ENCODE measurements at places on chromosomes 7 and 10.

GRCh38 chr7:140639366-140640053 is 1.1 kb downstream of the DENND2A start:
- DNase-seq: no peak

DNA sequence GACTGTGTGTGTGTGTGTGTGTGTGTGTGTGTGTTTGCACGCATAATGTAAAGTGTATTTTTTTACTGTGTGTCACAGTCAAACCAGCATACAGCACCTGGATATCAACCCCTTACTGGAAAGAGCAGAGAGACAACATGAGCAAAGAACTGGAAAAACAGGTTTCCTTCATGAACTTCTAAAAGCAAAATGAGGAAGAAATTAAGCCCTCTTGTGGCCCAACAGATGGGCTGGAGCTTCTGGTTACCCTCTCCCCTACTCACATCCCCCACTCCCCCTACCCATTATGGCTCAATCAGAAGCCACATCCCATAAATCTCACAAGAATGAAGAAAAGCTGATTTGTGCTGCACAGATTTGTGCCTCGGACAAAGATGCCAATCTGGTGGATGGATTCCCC is 36.2 kb downstream of the PDE1C start:
- DNase-seq: no peak

DNA sequence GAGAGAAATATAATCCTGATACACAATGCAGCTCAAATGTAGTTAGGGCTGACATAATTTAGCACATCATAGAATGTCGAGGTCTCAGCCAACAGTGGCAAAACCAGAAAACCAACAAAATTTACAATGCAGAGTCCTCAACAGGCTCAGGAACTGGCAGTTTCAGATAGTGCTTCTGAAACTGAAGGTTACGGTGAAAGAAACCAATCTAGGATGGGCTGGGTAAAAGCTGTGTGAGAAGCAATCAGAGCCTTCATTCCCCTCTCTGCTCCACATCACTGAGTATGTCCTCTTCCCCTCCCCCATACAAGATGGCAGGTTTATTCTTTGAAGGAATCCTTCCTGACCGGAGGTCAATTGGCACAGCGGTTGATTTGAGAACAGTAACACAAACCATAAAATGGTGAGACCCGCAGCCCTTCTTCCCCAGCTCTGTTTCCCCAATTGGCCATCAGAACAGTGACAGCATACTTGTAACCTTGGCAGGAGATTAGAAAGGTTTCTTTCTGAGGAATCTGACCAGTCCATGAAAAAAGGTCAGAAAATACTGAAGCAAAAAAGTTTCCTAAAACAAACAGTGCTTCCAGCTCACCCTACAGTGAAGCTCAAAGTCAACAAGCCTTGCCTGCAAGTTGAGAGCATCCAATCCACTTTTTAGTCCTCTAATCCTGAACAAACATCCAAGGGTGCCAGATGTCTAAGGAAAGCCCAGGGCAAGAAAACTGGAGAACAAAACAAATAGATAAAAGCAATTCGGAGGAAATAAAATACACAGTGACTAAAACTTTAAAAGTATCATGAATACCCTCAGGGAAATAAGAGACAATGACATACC is 53.9 kb upstream of the IL6 start:
- DNase-seq: no peak

DNA sequence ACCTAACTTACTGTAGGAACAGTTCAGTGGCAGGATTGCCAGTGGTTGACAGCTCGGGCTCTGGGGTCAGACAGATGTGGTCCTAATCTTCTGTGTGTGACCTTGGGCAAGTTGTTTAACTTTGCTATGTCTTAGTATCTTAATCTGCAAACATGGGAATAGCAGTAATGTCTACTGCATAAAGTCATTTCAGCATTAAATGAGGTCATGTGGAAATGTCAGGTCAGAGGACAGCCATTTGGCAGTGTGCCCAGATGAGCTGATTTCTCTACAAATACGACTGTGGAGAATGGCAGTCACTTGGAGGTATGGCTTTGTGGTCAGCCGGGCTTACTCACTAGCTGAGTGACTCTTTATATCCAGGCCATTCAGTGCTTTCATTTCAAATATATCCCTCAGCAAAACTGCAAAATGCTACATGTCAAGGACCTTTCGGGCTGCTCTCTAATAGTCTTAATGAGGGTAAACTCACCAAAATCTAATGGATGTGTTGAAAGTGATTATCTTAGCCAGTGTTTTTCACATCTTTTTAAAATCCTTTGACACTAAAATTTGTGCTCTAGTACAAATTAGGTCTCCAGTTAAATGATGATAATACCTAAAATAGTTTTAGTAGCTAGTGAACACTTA is 171.4 kb downstream of the ST7 start:
- DNase-seq: no peak

DNA sequence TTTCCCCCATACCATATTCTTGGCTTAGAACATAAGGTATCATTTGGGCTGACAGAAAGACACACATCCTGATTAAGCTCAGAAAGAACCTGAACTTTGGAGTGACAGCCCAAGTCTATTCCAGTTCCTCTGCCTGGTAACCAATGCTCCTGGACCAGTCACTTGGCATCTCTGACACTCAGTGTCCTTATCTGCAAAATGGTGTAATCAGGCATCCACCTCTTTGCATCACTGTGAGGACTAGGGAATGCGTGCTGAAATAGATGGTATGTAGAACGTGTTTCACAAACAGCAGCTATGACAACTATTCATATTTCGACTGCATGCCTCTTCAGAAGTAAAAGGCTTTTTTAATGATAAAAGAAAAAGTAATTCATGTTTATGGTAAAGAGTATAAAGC is 26.2 kb upstream of the PIK3AP1 start:
- DNase-seq: no peak

DNA sequence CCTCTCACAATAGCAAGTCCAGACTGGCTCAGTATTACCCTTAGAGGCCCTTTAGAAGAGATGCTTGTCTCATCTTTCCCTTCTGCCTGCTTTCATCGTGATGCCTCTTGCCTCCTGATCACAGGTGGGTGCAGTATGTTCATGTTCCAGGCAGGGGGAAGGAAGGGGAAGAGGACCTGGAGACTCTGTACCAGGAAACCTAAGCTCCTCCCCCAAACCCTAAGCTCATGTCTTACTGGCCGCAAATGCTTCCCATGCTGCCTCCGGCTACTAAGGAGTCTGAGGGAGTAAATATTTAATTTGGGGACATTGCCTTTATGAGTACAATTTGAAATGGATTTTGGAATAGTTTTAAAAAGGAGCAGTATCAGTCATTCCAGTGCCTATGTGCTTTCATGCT is 192.6 kb downstream of the CDCA7L start:
- no peak for DNase-seq

- no peak for DNase-seq
These were observed 443 bp downstream of the RNF32 start for GRCh38 chr7:156640949-156641485.

DNA sequence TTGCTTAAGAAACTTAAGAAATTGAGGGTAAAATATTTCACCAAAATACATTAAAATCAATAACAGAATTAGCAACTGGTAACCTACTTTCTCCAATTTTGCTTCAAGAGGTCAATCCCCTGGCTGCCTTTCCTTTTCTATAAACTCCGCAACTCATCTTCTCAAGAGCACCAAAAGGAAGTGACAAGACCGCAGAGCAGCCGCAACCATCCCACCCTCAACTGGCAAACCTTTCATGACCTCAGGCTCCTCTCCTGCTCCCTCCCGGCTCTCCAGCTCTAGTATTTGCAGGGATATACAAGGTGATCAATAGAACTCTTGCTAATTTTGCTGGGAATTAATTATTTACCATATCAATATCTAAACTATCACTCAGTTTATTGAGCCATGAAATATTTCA is 88.9 kb downstream of the ATE1 start:
- DNase-seq: no peak

- no peak for DNase-seq
These were observed 185.5 kb upstream of the SH2B2 start for GRCh38 chr7:102101111-102101551.

- DNase-seq: no peak
These were observed 77.6 kb upstream of the LRRC4 start for GRCh38 chr7:128108641-128109423.

GRCh38 chr7:12578930-12579640 is 8.6 kb downstream of the SCIN start:
- no peak for DNase-seq

GRCh38 chr10:8043569-8044306 is 10.8 kb upstream of the GATA3 start:
- DNase-seq: no peak

- no peak for DNase-seq
These were observed 55.8 kb downstream of the TACC2 start for GRCh38 chr10:122044713-122045112.

DNA sequence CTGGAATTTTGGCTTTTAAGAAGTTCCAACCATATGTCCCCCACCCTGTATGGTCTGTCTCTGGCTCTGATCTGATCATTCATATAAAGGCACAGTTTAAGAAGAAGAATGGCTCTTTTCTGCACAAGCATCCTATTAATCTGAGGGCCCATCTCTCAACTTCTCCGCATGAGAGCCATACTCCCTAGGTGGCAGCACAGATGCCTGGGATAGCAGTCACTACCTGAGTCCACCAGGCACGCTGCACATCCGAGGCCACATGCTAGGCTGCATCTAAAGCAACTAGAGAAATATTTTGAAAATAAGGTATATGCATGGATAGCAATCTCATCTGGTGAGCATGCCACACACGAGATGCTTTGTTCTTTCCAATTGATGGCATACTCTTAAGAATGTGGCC is 565.5 kb downstream of the PARD3 start:
- DNase-seq: no peak

DNA sequence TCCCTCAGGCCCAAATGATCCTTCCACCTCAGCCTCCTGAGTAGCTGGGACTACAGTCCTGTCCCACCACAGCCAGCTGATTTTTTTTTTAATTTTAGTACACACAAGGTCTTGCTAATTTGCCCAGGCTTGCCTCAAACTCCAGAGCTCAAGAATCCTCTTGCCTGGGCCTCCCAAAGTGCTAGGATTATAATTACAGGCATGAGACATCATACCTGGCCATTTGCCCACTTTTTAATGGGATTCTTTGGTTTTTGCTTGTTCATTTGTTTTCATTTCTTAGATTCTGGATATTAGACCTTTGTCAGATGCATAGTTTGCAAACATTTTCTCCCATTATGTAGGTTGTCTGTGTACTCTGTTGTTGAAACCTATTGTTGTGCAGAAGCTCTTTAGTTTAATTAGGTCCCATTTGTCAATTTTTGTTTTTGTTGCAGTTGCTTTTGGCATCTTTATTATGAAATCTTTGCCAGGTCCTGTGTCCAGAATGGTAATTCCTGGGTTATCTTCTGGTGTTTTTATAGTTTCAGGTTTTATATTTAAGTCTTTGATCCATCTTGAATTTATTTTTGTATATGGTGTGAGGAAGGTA is 95.2 kb downstream of the GLCCI1 start:
- DNase-seq: no peak

DNA sequence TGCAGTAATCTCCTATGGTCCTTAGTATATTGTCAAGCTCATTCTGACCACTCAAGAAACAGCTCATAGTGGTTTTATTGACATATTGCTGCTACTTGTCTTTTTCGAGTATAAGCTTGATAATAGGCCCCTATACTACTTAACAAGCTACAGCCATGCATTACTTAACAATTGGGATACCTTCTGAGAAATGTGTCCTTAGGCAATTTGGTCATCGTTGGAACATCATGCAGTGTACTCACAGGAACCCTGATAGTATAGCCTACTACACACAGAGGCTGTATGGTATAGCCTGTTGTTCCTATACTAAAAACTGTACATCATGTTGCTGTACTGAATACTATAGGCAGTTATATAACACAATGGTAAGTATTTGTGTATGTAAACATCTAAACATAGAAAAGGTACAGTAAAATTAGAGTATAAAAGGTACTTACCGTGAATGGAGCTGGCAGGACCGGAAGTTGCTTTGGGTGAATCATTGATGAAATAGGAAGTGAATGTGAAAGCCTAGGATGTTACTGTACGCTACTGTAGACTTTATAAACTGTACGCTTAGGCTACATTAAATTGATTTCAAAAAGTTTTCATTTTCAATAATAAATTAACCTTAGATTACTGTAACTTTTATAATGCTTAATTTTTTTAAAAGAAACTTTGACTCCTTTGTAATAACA is 160.9 kb downstream of the LRRC4 start:
- DNase-seq: no peak

DNA sequence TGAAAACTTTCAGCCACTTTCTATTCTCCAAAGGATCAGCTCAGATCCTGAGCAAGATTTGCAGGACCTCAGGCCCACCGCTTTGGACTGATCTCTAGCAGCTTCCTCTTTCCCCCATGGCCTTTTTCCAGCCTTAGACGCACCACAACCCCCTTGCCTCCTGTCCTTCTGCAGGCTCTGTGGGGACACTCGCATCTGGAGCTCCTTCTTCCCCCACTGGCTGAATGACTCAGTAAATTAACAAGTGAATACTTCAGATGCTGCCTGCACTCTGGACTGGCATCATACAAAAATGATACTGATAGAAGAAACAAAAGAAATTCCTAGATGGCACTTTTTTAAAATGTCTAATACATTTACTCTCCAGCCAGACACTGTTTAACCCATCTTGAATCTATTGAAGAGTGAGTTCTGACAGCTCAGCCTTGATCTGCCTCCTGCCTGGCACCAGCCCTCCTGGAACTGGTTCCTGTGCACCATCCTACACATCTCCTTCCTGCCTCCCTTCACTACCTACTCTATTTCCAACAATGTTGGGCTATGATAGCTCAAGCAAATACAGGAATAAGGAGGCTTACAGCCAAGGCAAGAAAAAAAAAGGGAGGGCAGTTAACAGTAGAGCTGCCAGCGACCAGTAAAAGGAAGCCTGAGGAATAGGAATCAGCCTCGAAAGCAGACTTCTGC is 3.3 kb downstream of the FRMPD2 start:
- no peak for DNase-seq

- DNase-seq: no peak
These were observed 96.1 kb upstream of the PLXNA4 start for GRCh38 chr7:132672200-132672990.

GRCh38 chr7:37853468-37853867 is 5.1 kb downstream of the NME8 start:
- no peak for DNase-seq

DNA sequence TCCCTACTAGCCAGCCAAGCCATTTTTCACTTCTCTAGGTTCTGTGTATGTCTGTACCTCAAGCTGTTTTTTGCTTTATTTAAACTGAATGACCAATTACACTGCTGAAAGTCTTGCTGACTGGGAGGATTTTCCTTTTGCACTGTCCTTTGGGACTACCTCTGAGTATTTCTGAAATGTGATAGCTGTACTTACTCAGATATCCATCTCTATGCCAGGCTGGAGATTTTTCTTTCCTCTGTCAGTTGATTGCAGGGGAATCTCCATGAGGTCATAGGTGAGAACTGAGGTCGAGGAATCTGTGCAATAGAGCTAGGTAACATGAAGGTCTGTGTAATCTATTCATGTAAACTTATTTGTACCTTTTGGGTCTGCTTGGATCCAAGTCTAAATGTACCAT is 38.9 kb upstream of the ANKRD1 start:
- DNase-seq: no peak

DNA sequence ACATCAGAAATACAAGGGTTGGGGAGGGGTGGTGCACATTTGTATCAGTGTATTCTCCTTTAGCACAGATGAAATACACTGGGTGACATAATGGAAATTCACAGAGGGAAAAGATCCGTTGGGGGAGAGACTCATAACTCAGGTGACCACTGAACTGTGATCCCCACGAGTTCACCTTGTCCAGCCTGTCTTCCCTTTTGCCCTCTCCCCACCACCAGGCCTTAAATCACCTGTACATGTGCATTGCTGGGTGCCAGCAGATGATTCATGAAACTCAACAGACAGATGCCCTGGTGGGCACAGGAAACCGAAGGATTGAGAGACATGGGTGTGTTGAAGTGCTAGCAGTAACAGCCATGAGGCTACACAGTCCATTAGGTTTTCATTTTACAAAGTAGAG is 253.3 kb downstream of the PLXNA4 start:
- DNase-seq: no peak

All from cerebellar nuclear complex (tissue), 1 donor.